Mammary epithelial cell (primary cell): ENCODE measurements at places on chromosomes 1 and 21. TPM values are rescaled to one million over a fixed set of nuclear protein-coding genes. Genes with fewer than 3 reads are reported as not detected.

- DNase-seq, result no peak
Observed at GRCh38 chr1:90712915-90713730, 4.0 kb downstream of the BARHL2 start.

GRCh38 chr1:104329278-104329677, 579.6 kb downstream of the AMY1C start:
- DNase-seq, result no peak

The PCP4 gene
- total RNA-seq, result not detected in 2 replicates

The CNKSR1 gene
- total RNA-seq, result 26.0 TPM
